ENCODE measurements at places on chromosomes 2 and 18.

DNA sequence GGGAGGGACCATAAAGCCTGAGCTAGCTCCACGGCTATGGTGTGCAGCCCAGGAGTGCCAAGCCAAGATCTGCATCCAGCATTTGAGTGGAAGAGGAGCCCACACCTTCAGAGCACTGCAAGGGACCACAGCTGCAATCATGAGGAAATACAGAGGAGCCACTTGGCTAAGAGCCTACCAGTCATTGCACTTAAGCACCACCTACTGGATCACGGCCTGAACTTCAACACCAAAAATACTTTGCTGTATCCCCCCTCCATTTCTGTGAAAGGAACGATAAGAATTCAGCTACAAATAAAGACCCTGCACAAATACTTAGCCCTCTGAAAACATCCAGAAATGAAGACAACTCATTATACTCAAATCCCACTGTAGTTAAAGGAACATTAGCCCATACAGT is 545.3 kb downstream of the TSN start:
- no peak overlapping the region for H3K27ac ChIP-seq
- H3K27me3 ChIP-seq: no peaks in the 10 kb centered on the region
- no peak overlapping the region for H3K4me3 ChIP-seq
- no peaks in the 10 kb centered on the region for H3K36me3 ChIP-seq
- DNase-seq: no peak

GRCh38 chr2:227464361-227464760 is 7.6 kb upstream of the AGFG1 start:
- H3K36me3 ChIP-seq: no peaks in the 10 kb centered on the region
- peaks cover 8% of the 10 kb centered on the region for H3K4me1 ChIP-seq
- no peak for DNase-seq
- no peak overlapping the region for H3K4me3 ChIP-seq
- H3K27ac ChIP-seq: no peak overlapping the region
- no peaks in the 10 kb centered on the region for H3K27me3 ChIP-seq

GRCh38 chr2:199490049-199490448 is 32.3 kb upstream of the SATB2 start:
- no peaks in the 10 kb centered on the region for H3K36me3 ChIP-seq
- no peak for DNase-seq
- H3K27me3 ChIP-seq: no peaks in the 10 kb centered on the region

GRCh38 chr2:158042666-158043065 is 59.0 kb upstream of the UPP2 start:
- H3K27ac ChIP-seq: no peak overlapping the region
- peaks cover 2% of the 10 kb centered on the region for H3K4me1 ChIP-seq
- no peak for DNase-seq
- no peaks in the 10 kb centered on the region for H3K36me3 ChIP-seq

GRCh38 chr2:100802066-100802465 is 17.9 kb upstream of the NPAS2 start:
- no peak overlapping the region for H3K27ac ChIP-seq
- H3K4me3 ChIP-seq: no peak overlapping the region
- no peaks in the 10 kb centered on the region for H3K4me1 ChIP-seq
- no peak for DNase-seq

GRCh38 chr2:155547571-155547970 is 785.0 kb downstream of the NR4A2 start:
- DNase-seq: no peak
- no peaks in the 10 kb centered on the region for H3K27me3 ChIP-seq
- no peaks in the 10 kb centered on the region for H3K4me1 ChIP-seq
- H3K4me3 ChIP-seq: no peak overlapping the region

DNA sequence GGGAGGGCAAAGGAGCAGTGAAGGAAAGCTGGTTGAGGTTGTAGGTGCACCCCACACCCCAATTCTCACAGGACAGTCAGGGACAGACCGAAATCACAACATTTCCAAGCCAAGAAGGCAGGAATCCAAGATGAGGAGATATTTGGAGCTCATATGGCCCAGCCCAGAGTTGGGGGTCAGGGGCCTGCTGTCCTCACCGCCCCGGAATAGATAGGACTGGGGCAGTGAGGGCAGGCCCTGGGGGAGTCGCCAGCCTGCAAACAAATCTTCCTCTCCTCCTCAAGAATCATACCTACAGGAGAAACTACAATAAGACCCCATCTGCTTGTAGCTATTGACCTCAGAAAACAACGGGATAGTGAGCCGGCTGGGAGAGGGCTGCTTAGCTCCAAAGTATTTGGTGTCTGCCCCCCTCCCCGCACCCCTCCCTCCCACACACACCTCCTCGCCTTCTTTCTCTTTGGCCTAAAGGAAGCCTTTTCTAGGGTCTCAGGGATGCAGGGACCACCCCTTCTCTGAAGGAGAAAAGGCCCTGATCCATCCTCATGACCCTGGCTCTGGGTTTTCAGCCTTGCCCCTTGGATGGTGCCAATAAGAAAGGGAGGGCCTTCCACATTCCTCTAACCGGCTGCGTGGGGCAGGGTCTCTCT is 3.8 kb downstream of the EN1 start:
- peaks cover 19% of the 10 kb centered on the region for H3K27me3 ChIP-seq
- H3K27ac ChIP-seq: no peak overlapping the region
- peaks cover 7% of the 10 kb centered on the region for H3K4me1 ChIP-seq

DNA sequence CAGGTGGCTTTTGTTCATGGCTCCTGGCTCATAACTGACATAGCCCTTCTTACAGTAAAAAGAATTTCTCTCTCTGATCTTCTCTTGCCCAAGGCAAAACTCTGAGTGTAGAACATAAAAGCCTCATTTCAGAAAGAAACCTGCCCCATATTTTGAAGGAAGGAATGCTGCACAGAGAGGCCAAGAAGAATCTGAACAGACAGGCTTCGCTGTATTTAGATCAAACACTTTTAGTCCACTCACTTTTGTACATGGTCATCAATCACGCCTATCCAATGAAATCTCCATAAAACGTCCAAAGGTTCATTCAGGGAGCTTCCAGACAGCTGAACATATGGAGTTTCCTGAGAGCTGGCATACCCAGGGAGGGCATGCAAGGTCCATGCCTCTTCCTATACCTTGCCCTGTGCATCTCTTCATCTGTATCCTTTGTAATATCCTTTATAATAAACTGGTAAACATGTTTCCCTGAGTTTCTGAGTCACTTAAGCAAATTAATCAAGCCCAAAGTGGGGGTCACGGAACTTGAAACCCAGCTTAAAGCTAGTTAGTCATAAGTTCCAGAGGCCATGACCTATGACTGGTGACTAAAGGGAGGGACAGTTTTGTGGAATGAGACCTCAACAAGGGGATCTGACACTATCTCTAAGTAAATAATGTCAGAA is 62.5 kb upstream of the TMEM247 start:
- H3K4me1 ChIP-seq: no peaks in the 10 kb centered on the region
- H3K4me3 ChIP-seq: no peak overlapping the region
- no peak for DNase-seq
- no peaks in the 10 kb centered on the region for H3K36me3 ChIP-seq
- no peak overlapping the region for H3K27ac ChIP-seq

GRCh38 chr2:242030226-242030575 is 160.7 kb downstream of the RTP5 start:
- no peak overlapping the region for H3K27ac ChIP-seq
- no peak for DNase-seq
- H3K4me3 ChIP-seq: no peak overlapping the region
- H3K27me3 ChIP-seq: no peaks in the 10 kb centered on the region
- no peaks in the 10 kb centered on the region for H3K36me3 ChIP-seq

DNA sequence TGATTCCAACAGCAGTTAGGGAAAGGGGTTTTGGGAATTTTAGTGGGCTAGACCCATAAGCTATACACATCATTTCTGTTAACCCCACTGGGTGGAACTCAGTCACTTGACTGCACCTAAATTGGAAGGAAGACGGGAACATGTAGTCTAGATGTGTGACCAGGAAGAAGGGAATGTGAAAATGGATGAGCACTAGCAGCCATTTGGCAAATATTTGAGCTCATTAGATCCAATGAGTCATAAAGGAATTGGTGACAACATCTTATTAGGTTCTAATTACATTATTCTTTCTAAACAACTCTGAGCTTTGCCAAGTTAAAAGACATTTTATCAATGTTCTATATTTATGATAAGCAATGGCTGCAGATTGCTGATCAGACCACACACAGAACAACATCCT is 400.6 kb downstream of the IRS1 start:
- H3K36me3 ChIP-seq: no peaks in the 10 kb centered on the region
- H3K4me3 ChIP-seq: no peak overlapping the region
- no peaks in the 10 kb centered on the region for H3K4me1 ChIP-seq
- no peak overlapping the region for H3K27ac ChIP-seq

DNA sequence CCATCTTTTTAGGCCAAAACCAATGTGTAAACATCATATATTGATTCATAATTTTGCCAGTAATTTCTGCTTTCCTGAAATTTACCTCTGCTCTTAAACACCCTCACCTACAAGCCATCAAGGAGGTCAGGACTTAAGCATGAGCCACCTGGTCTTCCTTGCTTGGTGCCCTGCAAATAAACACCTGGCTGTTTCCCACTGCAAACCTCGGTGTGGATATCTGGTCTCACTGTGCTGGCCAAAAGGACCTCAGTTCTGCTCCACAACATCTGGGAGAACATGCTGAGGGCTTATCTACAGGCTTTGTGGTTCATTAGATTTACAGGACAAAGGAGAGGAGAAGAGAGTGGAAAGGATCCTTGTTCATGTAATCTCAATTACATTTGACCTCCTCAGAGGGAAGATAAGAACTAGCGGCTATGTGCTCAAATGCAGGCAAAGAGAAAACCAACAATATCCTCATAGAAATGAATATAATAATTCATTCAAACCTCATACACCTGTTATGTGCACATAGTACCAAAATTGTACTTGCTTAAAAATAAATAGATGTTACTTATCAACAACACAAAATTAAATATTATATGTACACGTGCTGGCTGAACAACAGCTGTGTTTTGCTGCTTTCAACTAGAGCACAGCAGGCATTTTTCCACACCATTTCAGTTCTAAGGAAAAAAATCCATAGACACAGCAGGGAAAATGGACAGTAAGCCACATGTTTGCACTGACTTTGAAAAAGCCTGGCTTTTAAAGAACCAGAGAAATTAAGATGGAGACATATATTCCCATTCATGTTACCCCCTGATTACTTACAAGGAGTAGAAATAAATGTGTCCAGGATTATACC is 465.1 kb downstream of the LPIN1 start:
- no peak for DNase-seq
- H3K27me3 ChIP-seq: no peaks in the 10 kb centered on the region
- no peak overlapping the region for H3K27ac ChIP-seq

DNA sequence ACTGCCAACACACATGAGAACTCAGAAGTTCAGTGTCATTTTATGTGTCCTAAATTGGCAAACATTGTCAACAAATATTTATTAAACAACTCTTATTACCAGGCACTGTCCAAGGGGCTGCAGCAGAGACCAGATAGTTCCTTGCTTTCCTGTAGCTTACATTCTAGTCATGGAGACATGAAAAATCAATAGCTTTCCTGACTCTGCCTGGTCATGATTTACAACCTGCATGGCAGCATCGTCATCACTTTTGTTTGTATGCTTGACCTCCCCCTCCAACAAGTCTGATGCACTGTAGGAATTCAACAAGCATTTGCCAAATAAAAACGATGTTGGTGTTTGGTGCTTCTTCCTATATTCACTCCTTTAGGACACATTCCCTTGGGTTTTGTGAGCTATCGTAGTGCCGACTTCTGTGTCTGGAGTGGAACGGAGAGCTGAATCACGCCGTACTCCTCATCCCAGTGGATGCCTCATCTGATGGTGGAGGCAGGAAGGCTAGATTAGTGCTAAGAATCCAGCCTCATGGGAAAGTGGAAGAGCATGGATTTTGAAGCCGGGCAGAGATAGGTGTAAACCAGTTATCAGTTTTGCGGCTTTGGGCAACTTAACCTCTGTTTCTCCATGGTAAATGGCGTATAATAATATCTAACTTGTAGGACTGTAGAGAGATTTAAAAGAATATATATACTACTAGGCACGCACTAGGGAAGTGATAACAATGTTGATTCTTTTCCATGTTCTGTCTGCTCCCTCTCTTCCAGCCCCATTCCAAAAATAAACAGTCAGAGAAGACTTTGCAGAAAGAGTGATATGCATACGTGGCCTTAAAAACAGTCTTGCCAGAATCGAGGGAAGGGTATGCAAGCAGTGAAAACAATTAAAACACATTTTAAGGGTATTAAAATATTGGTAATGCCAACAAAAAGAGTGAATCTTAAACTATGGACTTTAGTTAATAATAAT is 120.5 kb upstream of the ZFP36L2 start:
- H3K27ac ChIP-seq: peak overlapping the region; percentile 43
- H3K36me3 ChIP-seq: no peaks in the 10 kb centered on the region
- DNase-seq: no peak
- no peaks in the 10 kb centered on the region for H3K27me3 ChIP-seq

Data from small intestine (tissue), 16 donors.